Endothelial cell (in vitro differentiated cells): ENCODE measurements at places on chromosomes 2 and 18. TPM values are rescaled to one million over a fixed set of nuclear protein-coding genes. Genes with fewer than 3 reads are reported as not detected.

DNA sequence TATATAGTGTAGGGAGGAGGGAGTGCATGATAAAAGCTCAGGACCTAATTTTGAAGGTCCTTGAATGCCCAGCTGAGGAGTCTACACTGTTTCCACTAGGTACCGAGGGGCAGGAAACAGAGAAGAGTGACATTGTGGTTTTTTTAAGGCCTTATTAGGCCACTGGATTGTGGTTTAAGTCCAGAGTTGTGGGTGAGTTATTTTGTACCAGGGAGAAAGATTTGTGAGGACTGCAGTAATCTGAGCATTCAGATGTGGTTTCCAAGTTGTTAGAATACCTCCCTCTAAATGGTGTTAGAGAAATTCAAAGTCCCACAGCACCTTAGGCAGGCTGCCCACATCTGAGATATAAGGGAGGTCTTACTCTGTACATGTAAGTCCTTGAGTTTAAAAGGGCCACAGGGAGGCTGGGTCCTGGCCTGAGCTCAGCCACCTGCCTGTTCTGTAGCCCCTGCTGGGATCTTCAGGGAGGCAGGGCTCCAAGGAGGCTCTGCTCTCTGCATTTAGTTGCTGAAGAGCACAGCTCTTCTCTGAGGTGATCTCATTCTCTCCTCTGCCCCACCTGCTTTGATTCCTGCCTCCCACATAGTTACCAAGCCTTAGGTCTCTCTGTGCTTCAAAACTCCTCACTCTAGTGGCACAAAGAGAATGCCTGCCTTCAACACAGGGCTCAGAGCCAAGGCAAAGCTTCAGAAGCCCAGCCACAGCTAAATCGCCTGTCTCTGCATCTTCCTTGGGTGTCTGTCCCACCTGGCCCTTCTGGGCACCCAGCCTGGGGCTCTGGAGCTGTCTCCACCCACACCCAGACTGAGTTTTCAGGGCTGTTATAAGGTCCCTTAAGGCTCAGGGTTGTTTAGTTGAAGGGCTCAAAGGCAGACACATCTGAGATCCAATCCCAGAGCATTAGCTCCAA, 88.1 kb downstream of the VSNL1 start:
- DNase-seq: no peak

DNA sequence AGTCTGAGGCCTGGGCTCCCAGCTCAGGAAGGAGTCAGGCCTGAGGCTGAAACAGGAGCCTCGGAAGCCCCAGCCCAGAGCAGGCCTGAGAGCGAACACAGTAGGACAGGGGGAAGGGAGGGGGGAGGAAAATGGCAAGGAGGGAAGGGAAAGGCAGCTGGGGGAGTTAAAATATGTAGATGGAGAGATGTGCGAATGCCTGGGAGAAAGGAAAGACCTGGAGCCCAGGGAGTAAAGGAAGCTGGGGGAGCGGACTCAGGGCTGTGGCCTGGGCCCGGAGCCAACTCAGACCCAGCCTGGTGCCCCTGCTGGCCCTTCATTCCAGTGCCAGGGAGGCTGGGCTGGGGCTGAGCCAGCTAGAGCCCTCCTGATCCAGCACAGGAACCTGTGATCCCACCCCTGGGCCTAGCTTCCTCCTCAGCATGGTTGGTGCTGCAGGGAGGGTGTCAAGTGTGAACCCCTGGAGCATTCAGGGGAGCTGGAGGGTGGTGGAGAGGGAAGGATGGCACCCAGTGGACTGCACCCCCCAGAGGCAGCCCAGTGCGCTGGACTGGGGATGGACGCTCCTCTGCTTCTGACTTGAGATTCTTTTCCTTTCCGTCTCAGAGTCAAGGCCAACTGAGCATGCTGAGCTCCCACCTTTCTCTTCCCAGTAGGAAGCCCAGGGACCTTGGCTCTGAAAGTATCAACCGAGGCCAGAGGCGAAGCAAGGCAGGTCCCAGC, 46.3 kb downstream of the EMX1 start:
- DNase-seq: no peak

SP100 gene
- total RNA-seq: 8.3 TPM

- DNase-seq: no peak
These were observed 2.2 kb downstream of the DSG2 start for GRCh38 chr18:31500051-31500688.

GRCh38 chr2:142741764-142742269, 135.6 kb upstream of the KYNU start:
- DNase-seq: no peak

CCDC74B gene
- total RNA-seq: 20.4 TPM

DNA sequence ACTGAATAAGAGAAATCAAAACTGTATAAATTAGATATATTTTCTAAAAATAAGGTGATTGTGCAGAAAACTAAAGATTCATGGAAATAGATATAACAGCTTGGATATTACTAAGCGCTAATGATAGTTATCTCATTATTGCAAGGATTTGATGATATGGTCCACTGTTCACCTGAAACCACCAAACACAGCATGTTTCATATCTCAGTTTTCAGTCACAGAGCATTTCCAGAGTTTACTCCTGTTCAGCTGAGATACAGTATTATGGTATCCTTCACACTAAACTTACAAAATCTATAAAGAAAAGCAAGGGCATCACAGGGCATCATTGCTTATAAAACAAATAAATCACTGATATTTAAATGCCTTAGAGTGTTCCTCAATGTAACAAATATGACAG, 591.6 kb downstream of the ERBB4 start:
- no peak for DNase-seq

GRCh38 chr2:8536686-8537561, 144.9 kb upstream of the ID2 start:
- no peak for DNase-seq

- no peak for DNase-seq
These were observed 145.7 kb upstream of the HDAC4 start for GRCh38 chr2:239546541-239546940.

ELOA2 gene
- not detected for total RNA-seq

DNA sequence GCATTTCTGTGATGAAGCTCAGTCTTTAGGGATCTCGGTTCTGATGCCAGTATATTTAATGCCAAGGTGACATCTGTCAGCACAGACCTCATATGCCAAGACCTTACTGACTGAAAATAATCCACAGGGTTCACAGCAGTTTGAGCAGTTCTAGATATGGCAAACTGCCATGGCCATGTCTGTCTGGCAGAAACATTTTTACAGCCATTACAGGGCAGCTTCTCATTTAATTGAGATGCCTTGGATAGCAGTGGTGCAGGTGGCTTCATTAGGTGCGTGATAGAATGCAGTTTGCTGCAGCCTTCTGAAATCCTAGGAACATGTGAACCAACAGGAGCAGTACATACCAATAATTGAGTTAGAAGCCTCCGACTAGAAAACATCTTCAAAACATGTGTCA, 510.6 kb downstream of the XIRP2 start:
- DNase-seq: no peak

- DNase-seq: no peak
These were observed 75.9 kb downstream of the TTN start for GRCh38 chr2:178731300-178731699.

XDH gene
- 1.0 TPM for total RNA-seq

GRCh38 chr2:96906729-96907114, 36.8 kb upstream of the SEMA4C start:
- no peak for DNase-seq

GRCh38 chr2:17136877-17137276, 381.4 kb downstream of the RAD51AP2 start:
- DNase-seq: no peak

GRCh38 chr2:226366920-226367319, 432.7 kb downstream of the IRS1 start:
- no peak for DNase-seq

- no peak for DNase-seq
These were observed 10.2 kb downstream of the GPR55 start for GRCh38 chr2:230914886-230915285.

- DNase-seq: no peak
These were observed 193.9 kb downstream of the BCL11A start for GRCh38 chr2:60359569-60359968.

EGR4 gene
- 0.15 TPM for total RNA-seq

DNA sequence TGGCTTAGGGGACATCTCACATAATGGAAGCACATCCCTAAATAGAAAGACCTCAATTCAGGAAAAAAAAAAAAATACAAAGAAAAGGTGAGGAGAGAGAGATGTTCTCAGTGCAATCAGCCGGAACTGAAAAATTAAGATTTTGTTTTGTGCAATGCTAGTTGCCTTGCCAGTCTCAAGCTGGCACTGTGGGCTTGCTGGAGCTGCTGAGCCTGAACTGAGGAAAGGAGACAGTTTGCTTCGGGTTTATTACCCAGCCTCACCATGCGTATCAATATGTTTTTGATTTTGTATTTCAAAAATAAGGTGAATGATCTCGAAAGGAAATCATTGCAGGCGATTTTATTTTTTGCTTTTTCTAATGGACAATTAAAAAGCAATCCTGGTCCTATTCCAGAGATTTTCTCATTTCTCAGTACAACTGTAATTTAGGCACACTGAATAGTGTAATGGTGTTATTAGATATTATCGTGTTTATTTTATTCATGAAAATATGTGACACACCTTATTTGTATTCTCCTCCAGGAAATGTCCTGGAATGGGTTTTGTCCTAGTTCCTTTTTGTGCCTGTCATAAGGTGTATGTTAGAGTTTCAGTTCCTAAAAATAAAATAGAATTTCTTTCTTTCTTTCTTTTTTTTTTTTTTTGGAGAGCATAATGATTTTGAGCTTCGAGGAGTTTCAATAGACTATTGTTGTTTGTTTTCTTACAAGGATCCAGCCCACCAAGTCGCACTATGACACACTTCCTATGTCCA, 72.8 kb upstream of the ZEB2 start:
- no peak for DNase-seq

DNA sequence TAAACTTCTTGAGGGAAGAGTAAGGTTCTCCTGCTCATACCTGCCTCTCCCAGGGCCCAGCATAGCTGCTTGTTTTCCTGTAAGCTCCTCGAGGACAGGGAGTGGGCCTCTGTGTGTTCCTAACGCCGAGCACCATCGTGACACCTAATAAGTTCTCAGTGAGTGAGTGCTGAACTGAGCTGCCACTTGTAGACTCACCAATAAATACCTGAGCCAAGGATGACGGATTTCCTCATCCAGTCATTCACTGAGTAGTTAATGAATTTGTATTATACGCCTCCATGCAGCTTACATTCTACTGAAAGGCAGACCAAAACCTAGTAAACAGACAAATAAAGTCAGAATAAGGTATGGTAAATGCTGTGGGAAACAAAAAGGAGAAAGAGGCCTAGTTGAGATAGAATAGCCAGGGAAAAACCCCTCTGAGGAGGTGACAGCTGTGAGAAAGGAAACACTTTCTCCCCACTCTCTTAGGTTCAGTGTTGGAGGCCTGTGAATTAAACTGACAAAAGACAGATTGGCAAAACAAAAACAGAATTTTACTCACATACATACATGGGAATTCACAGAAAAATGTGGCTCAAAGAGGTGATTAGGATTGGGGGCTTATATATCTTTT, 138.6 kb downstream of the B3GNT2 start:
- no peak for DNase-seq

DNA sequence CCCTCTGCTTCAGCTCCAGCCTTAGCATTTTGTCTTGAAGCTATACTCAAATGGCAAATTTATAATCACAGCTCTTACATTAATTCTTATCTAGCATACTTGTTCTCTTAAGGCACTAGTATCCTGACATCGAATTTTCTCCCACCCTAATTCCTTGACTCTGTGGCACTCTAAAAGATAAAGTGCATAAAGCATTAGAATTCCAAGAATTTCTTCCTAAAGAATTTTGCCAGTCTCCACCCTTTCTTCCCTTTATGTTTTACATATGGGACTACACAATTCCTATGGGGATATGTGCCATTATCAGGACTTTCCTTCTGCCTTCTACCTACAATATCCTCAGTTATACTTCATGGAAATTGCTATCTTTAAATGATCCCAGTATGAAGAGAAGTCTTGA, 560.3 kb downstream of the ARHGAP15 start:
- no peak for DNase-seq

DNA sequence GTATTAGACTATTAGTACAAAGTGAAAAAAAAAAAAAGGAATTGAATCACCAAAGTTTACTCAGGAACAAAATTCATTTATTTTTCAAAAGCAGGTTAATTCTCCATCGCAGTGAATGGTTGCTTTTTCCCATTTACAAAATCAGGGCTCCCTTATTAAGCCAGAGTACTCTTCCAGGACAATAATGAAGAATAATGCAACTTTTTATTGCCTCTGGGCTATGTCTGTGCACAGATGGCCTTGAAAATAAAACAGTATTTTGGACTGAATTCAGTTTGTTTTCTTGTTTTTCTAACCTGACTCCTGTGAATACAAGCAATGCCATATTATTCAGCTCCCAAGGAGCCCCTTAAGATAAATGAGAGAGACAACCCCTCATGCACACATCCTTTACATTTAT, 246.8 kb downstream of the KCNS3 start:
- DNase-seq: no peak

DNA sequence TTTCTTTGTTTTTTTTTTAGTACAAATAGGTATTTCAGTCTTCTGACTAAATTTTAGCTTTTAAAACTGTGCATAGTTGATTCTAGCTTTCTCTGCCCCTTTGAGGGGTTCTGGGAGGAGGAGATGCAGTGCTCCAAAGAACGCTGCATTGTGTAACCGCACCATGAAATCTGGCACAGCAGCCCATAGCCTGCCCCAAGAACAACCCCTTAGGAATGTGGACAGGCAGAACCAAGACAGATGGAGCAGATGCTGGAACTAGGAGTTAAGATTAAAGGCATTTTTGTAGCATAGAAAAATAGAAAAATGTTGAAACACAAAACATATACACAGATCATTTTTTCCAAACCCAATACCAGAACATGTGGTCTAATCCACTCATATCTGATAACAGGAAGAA, 187.5 kb downstream of the SCG2 start:
- no peak for DNase-seq

GRCh38 chr2:55120634-55121359, 70.5 kb upstream of the RTN4 start:
- no peak for DNase-seq

DNA sequence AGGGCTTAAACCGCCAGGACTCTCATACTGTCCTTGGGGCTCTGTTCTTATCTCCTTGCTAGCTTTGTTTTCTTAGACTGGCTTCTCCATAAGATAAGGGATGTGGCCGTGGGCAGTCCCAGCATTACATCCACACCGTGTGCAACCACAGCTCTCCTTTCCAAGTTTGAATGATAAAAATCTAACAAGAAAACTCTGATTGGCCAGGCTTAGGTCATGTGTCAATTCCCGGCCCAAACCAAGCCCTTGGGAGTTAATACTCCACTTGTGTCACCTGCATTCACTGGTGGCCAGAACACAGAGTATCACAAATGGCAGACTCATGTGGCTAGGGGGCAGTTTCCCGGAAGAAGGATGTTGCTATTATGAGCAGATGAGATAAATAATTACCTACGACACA, 43.2 kb upstream of the KDM3A start:
- DNase-seq: no peak

DNA sequence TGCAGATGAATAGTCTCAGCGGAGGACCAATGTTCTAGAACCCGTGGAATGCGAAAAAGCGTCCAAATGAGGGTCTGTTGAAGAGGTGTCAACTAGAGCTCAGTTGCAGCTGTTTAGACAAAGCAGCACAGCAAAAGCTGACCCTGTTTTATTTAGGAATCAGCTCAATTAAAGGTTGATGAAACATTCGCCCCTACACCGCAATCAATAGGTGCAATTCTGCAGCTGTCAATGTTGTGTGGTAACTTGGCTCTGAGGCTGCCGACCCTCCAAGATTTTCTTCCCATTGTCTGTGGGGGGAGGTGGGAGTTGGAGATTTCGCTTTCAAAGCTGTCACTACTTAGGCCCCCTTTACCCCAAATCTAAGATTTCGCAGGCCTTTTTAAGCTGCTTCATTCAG, 330.0 kb downstream of the ETAA1 start:
- DNase-seq: no peak

- no peak for DNase-seq
These were observed 869.9 kb downstream of the LRP1B start for GRCh38 chr2:141260911-141261310.
